ENCODE measurements at places on chromosomes 7 and 10. TPM values are rescaled to one million over a fixed set of nuclear protein-coding genes. Genes with fewer than 3 reads are reported as not detected.

Gene CPN1
- not detected for total RNA-seq

Gene COL28A1
- 0.17 TPM for total RNA-seq

Gene HOXA2
- total RNA-seq, result 1.3 TPM

Gene CRYGN
- total RNA-seq, result not detected

Gene PILRA
- total RNA-seq, result not detected

Gene TAS2R4
- not detected for total RNA-seq

Gene ADAM12
- total RNA-seq, result 2.9 TPM

Gene AKR1C1
- total RNA-seq, result 28.4 TPM

Gene BMPR1A
- 14.5 TPM for total RNA-seq

Gene OR2A7
- total RNA-seq, result 0.84 TPM

Gene PRTFDC1
- total RNA-seq, result 23.9 TPM

Gene VAX1
- total RNA-seq, result not detected
